Activated CD4-positive, alpha-beta T cell treated with anti-CD3 and anti-CD28 coated beads for 36 hours (primary cell): ENCODE measurements at places on chromosomes 5 and 9. TPM values are rescaled to one million over a fixed set of nuclear protein-coding genes. Genes with fewer than 3 reads are reported as not detected.

The SLC23A1 gene
- total RNA-seq, result 0.43 TPM

The SH2D3C gene
- 30.3 TPM for total RNA-seq

The CDH10 gene
- not detected for total RNA-seq

The PNPLA7 gene
- 3.1 TPM for total RNA-seq

The GFI1B gene
- total RNA-seq, result 0.19 TPM

The RAPGEF6 gene
- 30.5 TPM for total RNA-seq

The TAS2R1 gene
- total RNA-seq, result not detected

The ENHO gene
- total RNA-seq, result not detected

The GPR151 gene
- not detected for total RNA-seq

DNA sequence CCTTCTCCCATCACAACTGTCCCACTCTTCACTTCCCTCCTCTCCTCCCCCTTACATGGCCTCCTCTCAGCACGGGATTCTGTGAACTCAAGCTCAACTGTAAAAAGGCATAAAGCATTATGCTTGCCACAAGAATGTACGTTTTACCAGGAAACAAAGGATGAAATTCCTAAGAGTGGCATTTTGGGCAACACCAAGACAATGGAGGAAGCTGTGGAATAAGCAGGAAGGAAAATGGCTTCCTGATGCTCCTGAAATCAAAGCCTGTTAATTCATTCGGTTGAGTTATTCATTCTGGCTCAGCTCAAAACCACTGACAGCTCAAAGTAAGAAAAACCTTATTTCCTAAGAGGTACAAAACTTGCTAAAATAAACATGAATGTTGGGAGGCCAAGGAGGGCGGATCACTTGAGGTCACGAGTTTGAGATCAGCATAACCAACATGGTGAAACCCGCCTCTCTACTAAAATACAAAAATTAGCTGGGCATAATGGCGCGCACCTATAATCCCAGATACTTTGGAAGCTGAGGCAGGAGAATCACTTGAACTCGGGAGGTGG lies 40.8 kb upstream of the DMRT1 start:
- H3K27me3 ChIP-seq, result peaks cover 3% of the 10 kb centered on the region
- no peak overlapping the region for H3K27ac ChIP-seq
- no peak for DNase-seq
- H3K36me3 ChIP-seq, result no peaks in the 10 kb centered on the region
- H3K4me1 ChIP-seq, result no peaks in the 10 kb centered on the region

DNA sequence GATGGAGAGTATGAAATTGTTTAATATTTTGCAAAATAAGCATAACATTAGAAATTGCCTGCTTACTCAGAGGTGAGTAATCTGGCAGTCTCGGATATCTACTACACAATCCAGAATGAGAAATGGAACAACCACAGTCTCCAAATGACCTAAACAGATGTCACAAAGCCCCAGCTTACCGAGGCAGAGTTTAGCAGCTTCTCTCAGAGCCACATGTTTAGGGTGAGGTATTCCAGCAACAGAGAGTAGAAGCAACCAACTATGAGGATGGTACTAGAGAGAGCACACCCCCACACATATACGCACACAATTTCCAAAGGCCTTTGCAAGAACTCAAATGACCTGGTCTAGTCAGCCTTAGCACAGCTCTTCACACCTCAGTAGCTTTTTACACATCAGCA lies 122.7 kb upstream of the LPAR1 start:
- no peaks in the 10 kb centered on the region for H3K4me1 ChIP-seq
- H3K27me3 ChIP-seq, result peaks cover 2% of the 10 kb centered on the region
- DNase-seq, result no peak
- H3K36me3 ChIP-seq, result no peaks in the 10 kb centered on the region
- H3K27ac ChIP-seq, result no peak overlapping the region

DNA sequence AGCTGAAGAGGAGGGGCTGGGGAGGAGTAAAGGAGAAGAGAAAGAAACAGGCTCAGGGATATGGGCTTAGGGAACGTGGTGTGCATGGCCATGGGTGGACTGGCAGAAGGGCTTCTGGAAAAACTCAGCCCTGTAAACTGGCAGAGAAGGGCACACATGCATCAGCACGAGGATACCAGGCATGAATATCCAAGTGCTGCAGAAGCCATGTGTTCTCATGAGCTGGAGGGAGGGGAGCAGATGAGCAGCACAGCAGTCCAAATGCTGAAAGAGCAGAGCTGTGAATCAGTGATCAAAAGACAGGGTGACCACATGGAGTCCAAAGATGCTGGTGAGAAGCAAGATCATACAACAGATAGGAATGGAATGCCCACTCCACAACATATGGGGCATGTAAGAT lies 72.3 kb downstream of the SEMA5A start:
- no peaks in the 10 kb centered on the region for H3K27me3 ChIP-seq
- no peaks in the 10 kb centered on the region for H3K4me1 ChIP-seq
- no peaks in the 10 kb centered on the region for H3K36me3 ChIP-seq
- DNase-seq, result no peak
- no peak overlapping the region for H3K4me3 ChIP-seq

DNA sequence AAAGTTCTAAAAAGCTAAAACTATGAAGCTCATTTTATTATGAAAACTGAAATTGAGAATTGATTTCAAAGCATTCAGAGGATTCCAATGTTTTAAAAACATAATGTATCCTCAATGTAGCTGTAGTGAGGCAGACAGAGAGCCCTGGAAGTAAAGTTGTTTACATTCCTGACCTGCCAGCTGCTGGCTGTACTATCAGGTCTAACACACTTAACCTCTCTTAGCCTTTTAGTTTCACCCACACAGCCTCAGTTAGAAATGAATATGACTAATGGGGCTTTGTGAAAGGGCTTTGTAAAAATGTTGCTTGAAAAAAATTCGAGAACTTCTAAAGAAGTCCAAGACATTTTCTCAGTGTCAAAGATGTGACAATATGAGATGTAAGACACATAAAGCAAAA lies 122.6 kb downstream of the FBXL17 start:
- no peak for DNase-seq
- H3K4me1 ChIP-seq, result peaks cover 10% of the 10 kb centered on the region
- H3K27ac ChIP-seq, result no peak overlapping the region
- no peaks in the 10 kb centered on the region for H3K27me3 ChIP-seq
- H3K36me3 ChIP-seq, result no peaks in the 10 kb centered on the region

DNA sequence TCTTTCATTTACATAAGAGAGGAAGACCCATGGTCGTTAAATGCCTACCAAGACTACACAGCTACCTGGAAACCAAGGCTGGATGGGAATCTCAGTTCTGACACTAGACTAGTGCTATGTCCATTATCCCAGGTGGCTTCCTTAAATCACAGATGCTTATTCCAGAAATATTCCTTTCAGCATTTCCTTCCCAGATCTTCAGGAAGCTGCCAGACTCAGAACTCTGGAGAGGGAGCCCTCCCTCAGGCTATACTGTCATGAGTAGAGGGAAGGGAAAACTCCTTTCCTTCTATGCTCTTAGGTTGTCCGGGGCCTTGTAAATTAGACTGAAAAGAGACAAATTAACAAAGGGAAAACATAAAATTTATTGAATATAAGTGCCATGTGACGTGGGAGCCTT lies 20.8 kb downstream of the FREM1 start:
- no peaks in the 10 kb centered on the region for H3K36me3 ChIP-seq
- no peaks in the 10 kb centered on the region for H3K4me1 ChIP-seq
- no peak overlapping the region for H3K27ac ChIP-seq
- no peak overlapping the region for H3K4me3 ChIP-seq
- no peak for DNase-seq

DNA sequence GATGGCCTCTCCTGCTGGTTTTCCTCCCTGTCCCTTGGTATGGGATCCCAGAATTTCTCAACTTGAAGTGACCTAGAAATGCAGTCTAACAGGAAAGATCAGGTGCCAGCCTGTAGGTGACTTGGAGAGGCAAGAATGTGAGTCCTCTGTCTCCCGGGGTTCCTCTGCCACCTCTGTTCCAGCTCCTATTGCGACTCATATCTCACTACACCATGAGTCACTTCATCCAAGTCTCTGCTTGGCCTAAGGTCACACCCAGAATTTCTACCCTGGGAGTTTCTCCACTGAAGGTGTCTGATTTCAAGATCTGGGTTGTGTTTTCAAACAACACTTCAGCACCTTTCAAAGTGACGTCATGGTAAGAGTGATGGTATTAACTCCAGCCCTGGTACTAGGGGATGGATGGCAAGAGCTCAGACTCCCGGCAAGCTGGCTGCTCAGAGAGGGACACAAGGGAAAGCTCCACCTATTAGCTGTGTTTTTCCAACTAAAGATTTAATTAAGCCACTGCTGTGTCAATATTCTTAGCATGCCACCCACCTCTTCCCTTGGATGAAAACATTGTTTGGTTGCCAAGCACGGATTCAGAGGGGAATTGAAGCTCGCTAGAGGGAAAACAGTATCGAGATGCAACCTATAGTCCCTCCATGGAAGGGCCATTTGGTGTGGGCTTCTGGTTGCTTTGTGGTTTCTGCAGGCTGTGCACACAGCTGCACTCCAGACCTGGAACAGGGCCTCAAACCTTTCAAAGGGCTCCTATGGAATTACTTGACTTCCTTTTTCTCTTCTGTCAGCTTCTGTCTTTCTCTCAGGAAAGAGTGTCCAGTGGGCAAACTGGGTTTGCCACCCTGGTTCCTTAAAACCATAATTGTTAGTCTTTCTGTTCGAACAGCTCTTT lies 205.7 kb downstream of the GAS1 start:
- H3K36me3 ChIP-seq, result no peaks in the 10 kb centered on the region
- no peaks in the 10 kb centered on the region for H3K4me1 ChIP-seq
- no peak overlapping the region for H3K4me3 ChIP-seq
- DNase-seq, result no peak
- H3K27ac ChIP-seq, result no peak overlapping the region
- peaks cover 8% of the 10 kb centered on the region for H3K27me3 ChIP-seq

GRCh38 chr5:52776116-52776515 lies 11.6 kb upstream of the ITGA1 start:
- no peak overlapping the region for H3K27ac ChIP-seq
- H3K36me3 ChIP-seq, result no peaks in the 10 kb centered on the region

- H3K36me3 ChIP-seq, result no peaks in the 10 kb centered on the region
- H3K27me3 ChIP-seq, result no peaks in the 10 kb centered on the region
- H3K4me3 ChIP-seq, result no peak overlapping the region
- DNase-seq, result no peak
- H3K27ac ChIP-seq, result no peak overlapping the region
Observed at GRCh38 chr9:134690946-134691694, 49.5 kb downstream of the COL5A1 start.

- H3K4me3 ChIP-seq, result no peak overlapping the region
- H3K27me3 ChIP-seq, result peaks cover 4% of the 10 kb centered on the region
- H3K27ac ChIP-seq, result no peak overlapping the region
- H3K4me1 ChIP-seq, result no peaks in the 10 kb centered on the region
- no peak for DNase-seq
- H3K36me3 ChIP-seq, result no peaks in the 10 kb centered on the region
Observed at GRCh38 chr5:98428806-98429205, 344.7 kb upstream of the RGMB start.

DNA sequence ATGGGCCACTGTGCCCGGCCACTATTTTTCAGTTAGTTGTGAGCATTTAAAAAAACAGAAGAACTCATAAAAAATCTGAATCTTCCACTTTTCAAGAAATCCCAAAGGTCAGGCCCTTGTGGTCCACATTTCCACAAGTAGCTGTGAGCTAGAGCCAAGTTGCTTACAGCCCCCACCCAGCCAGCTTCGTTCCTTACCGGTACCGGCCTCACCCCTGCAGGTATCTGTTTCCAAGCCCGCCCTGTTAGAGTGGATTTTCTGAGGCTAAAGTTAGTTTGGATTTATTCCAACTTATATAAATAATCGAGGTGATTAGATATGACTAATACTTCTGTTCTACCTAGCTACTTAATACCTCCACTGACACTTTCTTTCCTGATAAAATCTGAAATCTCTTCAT lies 81.0 kb downstream of the F2RL2 start:
- peaks cover 6% of the 10 kb centered on the region for H3K36me3 ChIP-seq
- no peak for DNase-seq
- peak overlapping the region; percentile 100 for H3K27ac ChIP-seq
- H3K4me1 ChIP-seq, result peaks cover 86% of the 10 kb centered on the region
- H3K27me3 ChIP-seq, result no peaks in the 10 kb centered on the region

GRCh38 chr5:83507431-83507830 lies 35.9 kb downstream of the VCAN start:
- H3K4me1 ChIP-seq, result no peaks in the 10 kb centered on the region
- H3K36me3 ChIP-seq, result no peaks in the 10 kb centered on the region
- no peak for DNase-seq
- H3K4me3 ChIP-seq, result no peak overlapping the region
- H3K27me3 ChIP-seq, result peaks cover 8% of the 10 kb centered on the region
- H3K27ac ChIP-seq, result no peak overlapping the region

- H3K4me3 ChIP-seq, result no peak overlapping the region
- no peaks in the 10 kb centered on the region for H3K27me3 ChIP-seq
- no peak for DNase-seq
- H3K4me1 ChIP-seq, result peaks cover 26% of the 10 kb centered on the region
Observed at GRCh38 chr9:134057307-134057657, 10.5 kb downstream of the BRD3 start.

GRCh38 chr5:33371660-33372059 lies 69.1 kb upstream of the TARS1 start:
- H3K4me3 ChIP-seq, result no peak overlapping the region
- no peaks in the 10 kb centered on the region for H3K36me3 ChIP-seq
- no peak for DNase-seq

GRCh38 chr9:133522073-133522910 lies 2.5 kb downstream of the MYMK start:
- peaks cover 4% of the 10 kb centered on the region for H3K4me1 ChIP-seq
- no peak overlapping the region for H3K4me3 ChIP-seq
- no peak overlapping the region for H3K27ac ChIP-seq
- no peaks in the 10 kb centered on the region for H3K27me3 ChIP-seq
- H3K36me3 ChIP-seq, result no peaks in the 10 kb centered on the region
- DNase-seq, result no peak

GRCh38 chr5:141654298-141654697 lies 3.1 kb upstream of the FCHSD1 start:
- H3K4me1 ChIP-seq, result peaks cover 20% of the 10 kb centered on the region
- no peak overlapping the region for H3K27ac ChIP-seq
- no peak for DNase-seq
- H3K4me3 ChIP-seq, result no peak overlapping the region
- H3K27me3 ChIP-seq, result no peaks in the 10 kb centered on the region

DNA sequence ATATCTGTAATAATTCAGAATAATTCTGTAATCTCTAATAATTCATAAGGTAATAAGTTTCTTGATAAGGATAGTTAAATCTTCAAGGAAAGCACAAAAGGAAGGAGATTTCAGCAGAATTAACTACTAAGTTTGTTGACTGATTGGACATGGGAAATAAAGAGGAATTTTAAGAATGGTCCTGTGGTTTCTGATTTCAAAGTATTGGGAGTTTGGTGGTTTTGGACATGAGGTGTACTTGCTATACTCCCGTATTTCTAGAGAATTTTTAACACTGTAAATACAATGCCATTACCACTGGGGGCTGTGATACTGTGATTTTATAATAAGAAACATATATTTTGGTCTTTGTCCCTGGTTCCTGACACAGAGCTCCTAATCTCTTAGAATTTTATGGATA lies 123.9 kb downstream of the UNC13B start:
- H3K36me3 ChIP-seq, result no peaks in the 10 kb centered on the region
- no peaks in the 10 kb centered on the region for H3K4me1 ChIP-seq
- peaks cover 11% of the 10 kb centered on the region for H3K27me3 ChIP-seq
- DNase-seq, result no peak
